ENCODE measurements at places on chromosomes 11 and 22.

GRCh38 chr11:80702264-80702663, 1261.4 kb upstream of the TENM4 start:
- no peaks in the 10 kb centered on the region for H3K27me3 ChIP-seq
- no peak for DNase-seq
- H3K4me3 ChIP-seq: no peak overlapping the region
- H3K4me1 ChIP-seq: no peaks in the 10 kb centered on the region
- no peaks in the 10 kb centered on the region for H3K36me3 ChIP-seq
- no peak overlapping the region for H3K27ac ChIP-seq

GRCh38 chr22:31126128-31126868, 3.5 kb downstream of the INPP5J start:
- DNase-seq: peak; percentile 61
- H3K4me3 ChIP-seq: peak overlapping the region; percentile 64
- H3K27ac ChIP-seq: no peak overlapping the region
- H3K27me3 ChIP-seq: no peaks in the 10 kb centered on the region
- H3K36me3 ChIP-seq: no peaks in the 10 kb centered on the region
- peaks cover 40% of the 10 kb centered on the region for H3K4me1 ChIP-seq

DNA sequence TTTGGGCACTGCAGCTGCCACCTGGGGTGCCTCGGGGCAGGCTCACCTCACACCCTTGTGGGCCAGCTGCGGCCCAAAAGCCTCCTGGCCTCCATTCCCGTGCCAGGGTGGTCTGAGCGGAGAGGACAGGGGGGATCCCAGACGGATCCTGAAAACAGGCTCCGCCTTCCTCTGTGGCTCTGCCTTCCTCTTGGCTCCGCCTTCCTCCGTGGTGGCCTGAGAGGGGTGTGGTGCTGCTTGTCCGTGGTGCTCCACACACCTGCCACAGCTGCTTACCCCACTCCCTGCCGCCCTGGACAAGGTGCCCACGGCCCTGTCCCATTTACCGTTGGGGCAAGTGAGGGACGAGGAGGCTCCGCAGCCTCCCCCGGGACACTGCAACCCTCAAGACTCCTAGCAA, 23.2 kb upstream of the KCNQ1OT1 start:
- H3K4me1 ChIP-seq: no peaks in the 10 kb centered on the region
- H3K27ac ChIP-seq: no peak overlapping the region
- H3K27me3 ChIP-seq: no peaks in the 10 kb centered on the region
- no peak overlapping the region for H3K4me3 ChIP-seq

- DNase-seq: no peak
- H3K27ac ChIP-seq: no peak overlapping the region
- H3K4me1 ChIP-seq: no peaks in the 10 kb centered on the region
- H3K4me3 ChIP-seq: no peak overlapping the region
- no peaks in the 10 kb centered on the region for H3K36me3 ChIP-seq
Measured at GRCh38 chr11:119699227-119699626, 29.8 kb downstream of the NECTIN1 start.

DNA sequence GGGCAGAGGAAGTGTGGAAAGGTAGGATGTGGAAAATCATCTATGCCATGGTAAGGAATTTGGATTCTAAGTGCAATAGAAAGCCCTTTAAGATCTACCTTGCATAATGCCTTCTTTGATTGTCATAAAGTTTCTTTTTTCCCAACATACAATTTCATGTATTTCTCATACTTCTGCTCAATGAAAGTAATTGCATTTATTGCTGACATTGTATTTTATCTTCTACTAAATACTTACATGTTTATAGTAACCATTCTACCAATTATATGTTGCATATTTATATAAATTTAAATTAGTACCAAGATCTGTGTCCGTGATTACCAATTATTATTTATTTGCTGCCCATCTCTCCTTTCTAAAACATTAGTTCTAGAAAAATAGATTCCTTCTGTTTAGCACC, 114.8 kb downstream of the CNTN5 start:
- no peaks in the 10 kb centered on the region for H3K36me3 ChIP-seq
- DNase-seq: no peak
- H3K27me3 ChIP-seq: no peaks in the 10 kb centered on the region
- no peak overlapping the region for H3K27ac ChIP-seq
- no peak overlapping the region for H3K4me3 ChIP-seq

DNA sequence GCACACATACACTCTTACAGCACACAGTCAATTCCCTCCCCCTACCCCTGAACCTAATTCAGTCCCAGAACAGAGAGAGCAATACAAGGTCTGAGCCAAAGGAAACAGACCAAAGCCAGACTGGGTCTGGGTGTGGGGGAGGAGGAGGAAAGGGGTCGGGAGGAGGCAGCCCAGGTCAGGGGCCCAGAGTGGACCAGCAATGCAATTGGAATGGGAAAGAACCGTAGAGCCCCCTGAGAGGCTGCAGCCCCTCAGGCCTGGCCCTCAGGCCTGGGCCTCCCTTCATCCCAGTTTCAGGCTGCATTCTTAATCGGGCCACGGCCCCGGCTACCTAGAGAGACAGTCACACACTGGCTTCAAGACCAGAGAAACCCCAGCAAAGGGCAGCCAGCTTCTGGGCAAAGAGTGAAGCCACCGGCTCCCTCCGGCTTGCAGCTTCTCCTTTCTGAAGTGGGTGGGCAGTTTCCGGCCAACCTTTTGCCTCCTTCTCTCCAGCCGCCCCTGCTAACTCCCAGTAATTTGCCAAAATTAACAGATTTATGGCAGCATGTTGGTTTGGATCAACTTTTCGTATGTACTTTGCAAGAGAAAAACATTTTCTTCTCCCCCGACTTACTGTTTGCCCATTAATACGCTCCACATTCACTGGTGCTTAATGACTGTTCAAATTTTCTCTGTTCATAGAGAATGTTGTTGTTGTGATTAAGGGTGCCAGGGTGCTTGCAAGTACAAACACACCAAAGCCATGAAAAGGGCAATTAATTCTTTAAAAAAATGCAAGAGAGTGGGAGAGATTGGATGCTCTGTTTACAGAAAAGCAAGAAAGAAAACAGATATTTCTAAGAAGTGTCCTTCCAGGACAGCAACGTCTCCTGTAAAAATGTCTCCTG, 488.3 kb downstream of the MN1 start:
- H3K4me3 ChIP-seq: no peak overlapping the region
- H3K27me3 ChIP-seq: no peaks in the 10 kb centered on the region
- peaks cover 55% of the 10 kb centered on the region for H3K4me1 ChIP-seq
- no peaks in the 10 kb centered on the region for H3K36me3 ChIP-seq
- no peak for DNase-seq

- H3K27me3 ChIP-seq: no peaks in the 10 kb centered on the region
- H3K27ac ChIP-seq: no peak overlapping the region
- no peak overlapping the region for H3K4me3 ChIP-seq
- no peak for DNase-seq
Measured at GRCh38 chr11:4436411-4436810, 12.7 kb upstream of the OR52K2 start.

- no peak for DNase-seq
- no peak overlapping the region for H3K27ac ChIP-seq
- no peaks in the 10 kb centered on the region for H3K27me3 ChIP-seq
- H3K4me3 ChIP-seq: no peak overlapping the region
Measured at GRCh38 chr22:27670701-27671412, 130.7 kb downstream of the MN1 start.

DNA sequence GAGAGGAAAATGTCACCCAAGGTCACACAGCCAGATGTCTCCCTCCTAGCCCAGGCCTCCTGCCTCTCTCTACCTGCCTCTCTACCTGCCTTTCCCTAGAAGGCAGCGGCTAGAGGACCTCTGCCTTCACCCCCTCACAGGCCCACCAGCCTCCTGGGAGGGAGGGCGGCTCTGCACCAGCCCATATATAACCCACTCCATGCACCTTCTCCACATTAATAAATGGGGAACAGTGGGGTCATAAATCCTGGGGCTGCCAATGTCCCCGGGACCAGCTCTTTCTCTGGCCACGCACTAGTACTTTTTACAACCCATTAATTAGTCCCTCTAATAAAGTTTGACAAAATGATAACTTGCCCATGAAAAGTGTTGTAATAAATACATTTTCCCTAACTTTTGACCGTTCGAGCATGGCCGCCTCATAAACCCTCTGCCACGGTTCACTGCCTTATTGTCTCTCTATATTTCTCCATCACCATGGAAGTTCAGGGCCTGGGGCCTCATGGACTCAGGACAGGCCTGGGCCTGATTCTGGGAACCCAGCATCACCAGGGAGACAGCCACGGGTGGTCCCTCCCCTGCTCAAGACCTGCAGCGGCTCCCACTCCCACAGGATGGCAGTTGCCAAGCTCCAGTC, 102.1 kb downstream of the MN1 start:
- H3K4me1 ChIP-seq: no peaks in the 10 kb centered on the region
- no peak overlapping the region for H3K27ac ChIP-seq
- DNase-seq: no peak
- H3K36me3 ChIP-seq: no peaks in the 10 kb centered on the region

DNA sequence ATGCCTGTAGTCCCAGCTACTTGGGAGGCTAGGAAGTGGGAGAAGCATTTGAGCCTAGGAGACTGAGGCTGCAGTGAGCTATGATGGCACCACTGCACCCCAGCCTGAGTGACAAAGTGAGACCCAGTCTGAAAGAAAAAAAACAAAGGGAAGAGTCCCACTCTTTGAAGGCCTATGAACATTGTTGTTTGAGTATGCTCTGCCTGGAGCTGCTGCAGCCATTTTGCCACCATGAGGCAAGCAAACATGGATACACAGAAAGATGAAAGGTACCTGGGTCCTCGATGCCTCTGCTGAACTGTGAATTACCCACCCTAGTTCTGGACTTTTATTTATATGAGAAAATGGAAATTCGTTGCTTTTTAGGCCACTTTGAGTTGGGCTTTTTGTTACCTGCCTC, 19.7 kb upstream of the TSPAN18 start:
- H3K27ac ChIP-seq: no peak overlapping the region
- no peak for DNase-seq
- no peaks in the 10 kb centered on the region for H3K4me1 ChIP-seq
- no peaks in the 10 kb centered on the region for H3K36me3 ChIP-seq

- H3K36me3 ChIP-seq: no peaks in the 10 kb centered on the region
- DNase-seq: no peak
- H3K27ac ChIP-seq: no peak overlapping the region
- H3K4me1 ChIP-seq: peaks cover 16% of the 10 kb centered on the region
- H3K27me3 ChIP-seq: no peaks in the 10 kb centered on the region
Measured at GRCh38 chr11:46378296-46378695, 3.2 kb upstream of the MDK start.

DNA sequence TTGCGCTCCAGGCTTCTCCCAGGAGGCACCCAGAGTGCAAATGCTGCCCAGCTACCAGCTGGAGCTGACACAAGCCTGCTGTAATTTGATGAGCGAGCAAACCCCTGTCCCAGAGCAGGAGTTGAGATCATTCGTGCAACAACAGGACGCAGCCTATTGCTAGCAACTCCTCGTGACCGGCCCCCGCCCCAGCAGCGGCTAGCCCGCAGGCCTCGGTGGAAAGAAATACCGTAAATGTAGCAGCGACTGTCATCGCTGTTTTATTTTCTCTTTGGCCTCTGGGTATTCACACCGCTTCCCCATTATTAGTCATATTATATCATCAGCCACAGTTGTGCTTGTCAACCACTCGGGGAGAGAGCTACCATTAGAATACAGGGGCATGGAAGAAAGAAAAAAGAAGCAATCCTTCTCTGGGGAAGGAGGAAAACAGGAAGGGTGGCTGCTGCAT, 59.2 kb upstream of the ATXN10 start:
- no peaks in the 10 kb centered on the region for H3K4me1 ChIP-seq
- no peak overlapping the region for H3K27ac ChIP-seq
- no peaks in the 10 kb centered on the region for H3K36me3 ChIP-seq
- no peak overlapping the region for H3K4me3 ChIP-seq

DNA sequence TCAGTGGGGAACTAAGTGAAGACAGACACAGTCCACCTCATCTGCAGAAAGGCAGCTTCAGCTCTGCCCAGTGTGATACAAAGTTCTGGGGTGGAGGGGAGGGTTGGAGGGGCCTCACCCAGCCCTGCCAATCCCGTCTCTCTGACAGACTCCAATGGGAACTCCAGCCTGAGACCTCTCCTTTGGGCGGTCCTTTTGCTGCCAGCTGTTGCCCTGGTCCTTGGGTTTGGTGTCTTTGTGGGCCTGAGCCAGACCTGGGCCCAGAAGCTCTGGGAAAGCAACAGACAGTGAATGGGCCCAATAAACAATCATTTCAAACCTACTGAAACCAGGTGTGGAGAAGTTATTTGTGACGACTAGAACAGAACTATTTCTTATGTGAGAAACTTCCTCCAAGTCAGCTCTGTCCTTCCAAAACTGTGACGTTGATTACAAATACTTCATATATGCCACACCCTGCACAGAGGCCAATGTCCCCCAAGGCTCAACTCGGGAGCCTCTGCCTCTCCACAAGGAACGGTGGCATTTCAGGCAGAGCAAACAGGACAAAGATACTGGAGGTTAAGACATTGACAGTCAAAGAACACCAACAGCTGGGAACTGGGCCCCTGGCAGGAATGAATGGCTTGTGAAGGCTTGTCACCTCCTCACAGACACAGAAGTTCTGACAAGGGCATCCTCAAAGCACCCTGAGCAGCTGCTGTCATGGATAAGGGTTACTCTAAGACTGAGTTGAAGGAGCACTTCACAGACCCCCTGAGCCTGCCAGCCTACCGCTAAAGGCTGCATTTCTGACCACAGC, 8.2 kb downstream of the ZP1 start:
- DNase-seq: peak; percentile 36
- no peaks in the 10 kb centered on the region for H3K27me3 ChIP-seq

DNA sequence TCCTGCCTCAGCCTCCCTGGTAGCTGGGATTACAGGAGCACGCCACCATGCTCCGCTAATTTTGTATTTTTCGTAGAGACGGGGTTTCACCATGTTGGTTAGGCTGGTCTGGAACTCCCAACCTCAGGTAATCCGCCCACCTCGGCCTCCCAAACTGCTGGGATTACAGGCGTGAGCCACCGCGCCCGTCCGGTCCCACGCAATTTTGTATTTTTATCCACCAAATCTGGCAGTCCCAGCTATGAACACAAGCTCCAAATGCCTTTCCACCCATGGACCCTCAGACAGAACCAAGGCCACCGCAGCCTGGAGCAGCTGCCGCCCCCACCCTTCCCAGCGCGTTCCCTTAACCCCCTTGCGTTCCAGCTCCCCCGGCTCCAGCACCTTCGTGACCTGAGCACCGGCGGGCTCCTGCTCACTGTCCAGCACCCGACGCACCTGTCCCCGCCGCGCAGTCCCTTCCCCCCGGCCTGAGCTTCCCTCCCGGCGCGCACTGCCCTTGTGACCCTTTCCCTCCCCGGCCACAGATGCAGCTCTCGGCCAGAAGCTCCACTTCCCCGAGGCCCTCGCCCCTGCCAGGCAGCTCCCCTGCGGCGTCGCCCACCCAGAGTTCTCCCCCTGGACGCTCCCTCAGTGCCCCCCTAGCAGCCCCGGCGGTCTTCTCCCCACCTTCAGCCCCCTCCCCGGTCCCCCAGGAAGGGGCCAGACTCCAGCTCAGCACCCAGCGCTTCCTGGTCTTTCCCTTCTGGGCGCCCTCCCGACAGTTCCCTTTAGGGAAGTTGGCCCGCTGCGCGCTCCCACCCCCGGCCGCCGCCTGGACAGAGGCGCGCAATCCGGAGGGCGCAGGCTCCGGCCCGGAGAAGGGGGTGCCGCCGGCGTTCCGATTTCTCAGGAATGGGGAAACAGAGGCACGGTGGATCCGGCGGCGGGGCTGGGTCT, 5.6 kb upstream of the ZBED4 start:
- H3K27ac ChIP-seq: no peak overlapping the region
- peaks cover 8% of the 10 kb centered on the region for H3K4me1 ChIP-seq
- H3K27me3 ChIP-seq: no peaks in the 10 kb centered on the region
- H3K4me3 ChIP-seq: no peak overlapping the region

All from Karpas-422 (cell line).